ENCODE measurements at places on chromosomes 6 and 20.

- no peak for DNase-seq
Observed at GRCh38 chr6:131353106-131353505, 217.8 kb downstream of the AKAP7 start.

DNA sequence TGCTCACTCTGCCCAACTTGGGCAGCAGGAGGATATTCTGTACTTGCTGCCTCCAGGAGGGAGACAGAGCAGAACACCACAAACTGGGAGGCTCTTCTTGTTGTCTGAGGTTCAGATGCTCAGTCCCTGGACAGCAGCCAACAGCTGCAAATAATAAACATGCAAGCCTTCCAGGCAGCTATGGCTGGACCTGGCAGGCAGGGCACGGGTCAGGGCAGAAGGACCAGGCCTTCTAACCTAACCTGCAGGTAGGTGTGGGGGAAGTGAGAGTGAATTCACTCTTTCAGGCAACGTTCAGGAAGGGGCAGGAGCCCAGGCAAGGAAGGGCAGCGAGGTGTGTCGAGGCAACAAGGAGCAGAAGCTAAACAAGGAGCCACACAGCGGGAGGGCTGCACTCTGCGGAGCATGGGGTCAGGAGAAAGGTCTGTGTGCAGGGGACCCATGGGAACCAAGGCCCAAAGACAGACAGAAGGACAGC lies 31.5 kb downstream of the NINL start:
- DNase-seq, result no peak

DNA sequence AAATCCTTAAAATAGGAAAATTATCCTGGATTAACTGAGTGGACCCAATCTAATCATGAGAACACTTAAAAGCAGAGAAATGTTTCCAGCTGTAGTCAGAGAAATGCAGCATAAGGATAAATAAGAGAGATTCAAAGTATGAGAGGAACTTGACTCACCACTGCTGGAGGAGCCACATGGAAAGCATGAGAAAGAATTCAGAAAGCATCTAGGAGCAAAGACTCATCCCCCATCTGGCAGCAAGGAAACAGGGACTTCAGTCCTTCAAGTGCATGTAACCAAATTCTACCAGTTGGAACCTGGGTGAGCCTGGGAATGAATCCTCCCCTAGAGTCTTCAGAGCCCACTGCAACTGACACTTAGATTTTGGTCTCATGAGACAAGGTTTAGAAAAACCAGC lies 33.7 kb downstream of the RNF146 start:
- no peak for DNase-seq

DNA sequence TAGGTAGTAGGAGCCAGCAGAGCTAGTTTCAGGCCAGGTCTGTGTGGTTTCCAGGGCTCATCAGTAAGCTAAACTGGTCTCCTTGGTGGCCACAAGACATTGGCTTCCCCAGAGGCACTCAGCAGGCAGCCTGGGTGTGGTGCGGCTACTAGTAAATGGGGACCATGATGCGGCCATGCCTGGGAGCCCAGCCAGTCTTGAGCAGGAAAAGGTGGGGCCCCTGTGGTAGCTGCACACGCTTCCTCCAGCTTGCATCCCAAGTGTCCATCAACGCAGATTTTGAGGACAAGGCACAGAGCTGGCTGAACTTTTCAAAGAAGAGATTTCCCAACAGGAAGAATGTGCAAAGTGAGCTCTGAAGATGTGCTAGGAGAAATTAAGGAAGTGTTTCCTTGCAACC lies 107.4 kb upstream of the NAA20 start:
- DNase-seq, result no peak

GRCh38 chr6:84842525-84843166 lies 78.2 kb upstream of the TBX18 start:
- DNase-seq, result no peak
